ENCODE measurements at places on chromosomes 7 and 10.

DNA sequence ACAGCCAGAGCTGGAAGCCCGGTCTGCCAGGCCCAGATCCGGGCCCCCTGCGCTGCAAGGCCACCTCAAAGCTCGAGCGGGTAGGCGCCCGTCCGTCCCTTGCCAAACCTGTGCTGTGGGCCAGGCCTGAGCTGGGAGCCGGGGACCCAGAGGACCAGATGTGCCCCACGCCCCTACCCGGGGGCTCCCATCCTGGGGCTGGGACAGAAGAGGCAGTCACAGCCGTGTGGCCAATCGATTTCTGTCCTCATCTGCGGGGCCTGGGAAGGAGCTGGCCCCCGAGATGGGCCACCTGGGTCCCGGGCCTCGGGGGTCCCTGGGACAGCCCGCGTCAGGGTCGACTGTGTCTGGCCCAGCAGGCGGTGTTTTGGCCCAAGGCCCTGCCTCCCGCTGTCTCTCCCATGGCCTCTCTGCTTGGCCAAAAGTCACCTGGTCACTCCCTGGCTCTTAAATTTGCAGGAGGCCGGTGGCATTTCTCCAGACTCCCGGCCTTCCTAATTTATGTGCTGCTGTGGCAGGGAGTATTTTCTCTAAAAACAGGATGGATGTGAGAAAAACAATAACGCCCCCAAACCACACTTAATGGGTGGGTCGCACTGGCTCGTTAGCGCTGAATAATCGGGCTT, 63.8 kb downstream of the UNCX start:
- no peak for DNase-seq

DNA sequence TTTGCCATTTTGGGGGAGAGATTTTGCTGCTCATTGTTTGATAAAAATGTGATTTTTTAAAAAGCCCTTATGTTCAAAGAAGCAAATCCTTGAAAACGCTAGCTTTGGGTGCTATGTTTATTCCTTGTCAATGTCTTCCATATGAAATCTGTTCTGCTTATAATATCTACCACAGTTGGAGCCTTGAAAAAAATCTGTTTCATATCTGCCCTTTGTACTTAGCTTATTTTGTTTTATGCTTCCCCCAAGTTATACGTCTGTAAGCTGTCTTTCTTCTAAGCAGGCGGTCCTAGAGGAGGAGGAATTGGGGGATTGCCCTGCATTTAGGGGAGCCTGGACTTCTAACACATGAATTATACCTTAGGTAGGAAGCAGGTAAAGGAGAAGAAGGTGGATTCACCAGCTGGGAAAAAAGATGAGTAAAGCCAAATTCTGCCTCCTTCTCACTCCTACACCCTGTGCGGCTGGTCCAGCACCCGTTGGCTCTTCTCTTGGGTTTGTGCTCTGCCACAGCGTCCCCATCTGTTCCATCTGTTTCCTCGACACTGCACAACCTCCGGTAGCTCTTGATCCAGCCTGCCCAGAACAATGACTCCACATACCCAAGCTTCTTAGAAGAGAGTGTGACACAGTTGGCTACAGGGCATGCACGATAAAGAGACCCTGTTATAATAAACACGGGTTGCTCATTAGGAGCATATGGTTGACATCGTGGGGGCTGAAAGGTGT, 31.9 kb upstream of the NEUROD6 start:
- no peak for DNase-seq

- no peak for DNase-seq
Observed at GRCh38 chr7:15720849-15721471, 34.5 kb upstream of the MEOX2 start.

DNA sequence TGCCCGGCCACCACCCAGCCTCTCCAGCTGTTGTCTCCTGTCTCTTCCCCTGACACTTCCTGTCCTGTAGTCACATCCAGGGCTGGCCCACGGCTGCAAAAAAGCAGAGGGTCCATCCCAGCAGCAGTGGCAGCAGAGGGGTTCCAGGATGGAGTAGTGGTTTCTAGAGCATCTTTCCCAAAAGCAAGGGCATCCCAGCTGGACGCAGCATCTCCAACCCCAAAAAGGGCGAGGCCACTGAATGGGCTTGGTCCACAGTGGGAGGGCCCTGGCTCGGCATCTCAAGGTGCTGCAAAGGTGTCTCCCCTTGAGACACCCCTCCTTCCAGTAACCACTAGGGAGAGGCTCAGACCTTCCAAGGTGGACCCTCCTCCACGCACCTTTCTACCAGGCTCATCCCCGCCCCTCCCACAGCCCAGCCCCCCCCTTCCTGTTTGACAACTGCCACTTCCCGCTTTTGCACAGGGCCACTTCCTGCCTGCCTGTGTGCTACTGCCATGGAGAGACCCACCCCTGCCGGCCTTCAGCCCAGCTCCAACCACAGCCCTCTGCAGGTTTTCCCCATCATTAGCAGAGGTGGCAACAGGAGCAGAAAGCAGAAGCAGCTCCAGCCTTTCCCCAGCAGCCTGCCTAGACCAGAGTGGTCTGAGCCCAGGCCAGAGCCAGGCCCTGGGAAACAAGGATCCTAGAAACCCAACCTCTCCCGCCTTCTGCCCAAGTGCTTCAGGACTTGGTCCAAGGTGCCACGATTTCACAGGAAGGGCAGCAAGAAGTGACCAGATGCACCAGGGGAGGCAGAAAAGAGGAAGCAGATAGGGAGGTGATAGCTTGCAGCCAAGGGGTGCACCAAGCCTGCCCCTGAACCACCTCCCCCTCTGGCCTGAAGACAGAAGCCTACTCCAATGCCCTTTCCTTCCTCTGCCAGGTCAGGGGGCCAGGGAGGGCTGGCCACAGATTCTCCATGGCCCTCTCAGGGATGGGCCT, 8.6 kb downstream of the CAMK2G start:
- DNase-seq, result no peak

DNA sequence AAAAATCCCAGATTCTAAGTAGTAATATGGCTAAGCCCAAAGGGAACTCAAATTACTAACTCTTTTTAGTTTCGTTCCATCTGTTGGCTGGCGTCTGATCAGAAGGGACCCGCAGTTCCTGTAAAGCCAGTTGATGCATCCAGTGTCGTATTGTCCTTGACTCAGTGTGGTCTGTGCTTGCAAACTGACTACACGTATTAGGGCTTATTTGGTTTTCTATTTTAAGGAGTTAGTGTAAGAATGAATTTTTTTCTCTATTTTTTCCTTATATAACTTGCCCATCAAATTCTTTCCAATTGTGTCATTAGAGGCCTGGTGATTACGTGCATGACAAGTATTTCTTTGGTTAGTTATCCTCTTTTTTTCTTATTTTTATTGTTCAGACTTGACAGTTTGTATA, 9.7 kb downstream of the ABCA13 start:
- DNase-seq, result peak; percentile 78

- no peak for DNase-seq
Observed at GRCh38 chr10:34715511-34716187, 99.4 kb downstream of the PARD3 start.

GRCh38 chr7:25894002-25894901, 257.7 kb upstream of the NFE2L3 start:
- no peak for DNase-seq

DNA sequence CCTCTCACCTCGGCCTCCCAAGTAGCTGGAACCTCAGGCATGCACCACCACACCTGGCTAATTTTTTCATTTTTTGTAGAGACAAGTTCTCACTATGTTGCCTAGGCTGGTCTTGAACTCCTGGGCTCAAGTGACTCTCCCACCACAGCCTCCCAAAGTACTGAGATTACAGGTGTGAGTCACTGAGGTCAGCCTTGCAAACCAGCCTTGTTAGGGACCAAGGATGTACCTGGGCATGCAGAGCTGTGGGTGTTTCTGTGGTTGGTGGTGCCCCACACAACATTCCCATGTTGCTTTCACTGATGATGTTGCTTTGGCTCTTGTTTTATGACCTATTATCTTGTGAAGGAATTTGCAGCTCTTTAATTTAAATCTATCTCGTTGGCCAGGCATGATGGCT, 54.8 kb downstream of the OTUD1 start:
- no peak for DNase-seq

DNA sequence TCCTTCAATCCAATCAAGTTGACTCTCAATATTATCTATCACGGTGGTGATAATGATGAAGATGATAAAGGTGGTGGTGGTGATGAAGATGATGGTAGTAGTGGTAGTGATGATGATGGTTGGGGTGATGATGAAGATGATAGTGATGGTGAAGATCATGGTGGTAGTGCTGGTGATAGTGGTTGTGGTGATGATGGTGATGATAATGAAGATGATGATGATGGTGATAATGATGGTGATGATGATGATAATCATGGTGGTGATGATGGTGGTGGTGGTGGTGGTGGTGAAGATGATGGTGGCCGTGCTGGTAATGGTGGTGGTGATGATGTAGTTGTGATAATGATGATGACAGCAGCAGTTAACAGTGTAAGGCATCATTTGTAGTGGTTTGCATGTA, 29.8 kb upstream of the SDK1 start:
- no peak for DNase-seq

- no peak for DNase-seq
Observed at GRCh38 chr7:127504715-127505114, 80.7 kb downstream of the GCC1 start.

DNA sequence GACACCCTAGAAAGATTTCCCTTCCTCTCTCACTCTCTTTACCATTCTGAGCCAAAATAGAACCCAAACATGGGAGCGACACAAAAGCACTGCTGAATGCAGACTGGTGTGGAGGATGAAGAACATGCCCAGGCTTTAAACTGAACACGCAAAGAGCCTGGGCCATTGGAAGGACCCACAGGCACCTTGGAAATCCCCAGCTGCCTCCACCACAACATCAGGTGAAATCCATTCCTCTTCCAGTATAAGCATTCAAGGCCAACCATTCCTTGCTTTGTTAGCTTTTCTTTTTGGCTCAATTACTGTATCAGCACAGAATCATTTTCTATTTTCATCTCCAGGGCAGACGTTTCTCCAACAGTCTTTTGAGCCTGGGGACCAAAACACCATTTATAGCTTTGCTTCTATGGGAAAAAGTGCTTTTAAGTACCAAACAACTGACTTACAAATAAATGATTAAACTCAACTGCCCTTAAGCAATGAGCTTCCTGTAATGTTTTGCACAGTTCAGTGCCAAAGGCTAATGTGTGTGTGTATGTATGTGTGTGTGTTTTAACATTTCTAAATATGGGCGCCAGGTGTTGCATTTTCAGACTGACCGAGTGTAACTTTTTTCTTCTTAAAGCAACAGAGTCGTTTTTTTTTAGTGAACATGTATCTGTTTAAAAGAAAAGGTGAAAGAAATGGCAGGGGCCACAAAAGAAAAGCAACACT, 16.2 kb upstream of the BLNK start:
- no peak for DNase-seq

GRCh38 chr10:10865303-10865702, 152.4 kb upstream of the CELF2 start:
- peak; percentile 63 for DNase-seq

DNA sequence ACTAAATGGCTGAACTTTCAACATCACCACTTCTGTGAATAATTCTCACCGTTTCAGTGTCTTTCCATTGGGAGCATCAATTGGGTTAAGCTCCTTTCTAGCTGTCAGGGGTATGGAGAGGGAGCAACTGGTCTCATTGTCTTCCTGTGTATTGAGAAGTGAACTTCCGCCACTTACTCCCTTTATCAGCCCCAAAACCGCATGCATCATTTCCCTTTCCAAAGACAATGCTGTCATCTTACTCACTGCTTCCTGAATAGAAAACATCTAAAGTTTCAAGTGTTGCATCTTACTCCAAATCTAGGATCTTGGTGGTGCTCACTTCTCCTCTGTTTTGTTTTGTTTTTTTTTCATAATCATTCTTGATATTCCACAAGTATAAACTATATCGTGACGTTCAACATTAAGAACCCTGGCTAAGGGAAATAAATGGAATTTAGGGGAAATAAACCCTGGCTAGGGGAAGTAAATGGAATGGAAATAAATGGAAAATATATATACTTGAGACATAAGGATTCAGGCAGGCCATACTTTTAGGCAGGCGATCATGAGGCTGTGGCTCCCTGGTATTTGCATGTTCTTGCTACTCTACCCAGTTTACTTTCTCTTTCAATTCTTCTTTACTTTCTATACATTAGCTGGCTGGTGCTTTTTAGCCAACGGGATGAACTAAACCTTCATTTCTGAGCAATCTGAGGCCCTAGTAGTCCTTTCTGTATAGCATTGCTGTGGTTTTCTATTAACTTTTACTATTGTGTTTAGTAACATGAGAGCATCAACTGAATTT, 371.9 kb downstream of the BMPER start:
- DNase-seq, result no peak

DNA sequence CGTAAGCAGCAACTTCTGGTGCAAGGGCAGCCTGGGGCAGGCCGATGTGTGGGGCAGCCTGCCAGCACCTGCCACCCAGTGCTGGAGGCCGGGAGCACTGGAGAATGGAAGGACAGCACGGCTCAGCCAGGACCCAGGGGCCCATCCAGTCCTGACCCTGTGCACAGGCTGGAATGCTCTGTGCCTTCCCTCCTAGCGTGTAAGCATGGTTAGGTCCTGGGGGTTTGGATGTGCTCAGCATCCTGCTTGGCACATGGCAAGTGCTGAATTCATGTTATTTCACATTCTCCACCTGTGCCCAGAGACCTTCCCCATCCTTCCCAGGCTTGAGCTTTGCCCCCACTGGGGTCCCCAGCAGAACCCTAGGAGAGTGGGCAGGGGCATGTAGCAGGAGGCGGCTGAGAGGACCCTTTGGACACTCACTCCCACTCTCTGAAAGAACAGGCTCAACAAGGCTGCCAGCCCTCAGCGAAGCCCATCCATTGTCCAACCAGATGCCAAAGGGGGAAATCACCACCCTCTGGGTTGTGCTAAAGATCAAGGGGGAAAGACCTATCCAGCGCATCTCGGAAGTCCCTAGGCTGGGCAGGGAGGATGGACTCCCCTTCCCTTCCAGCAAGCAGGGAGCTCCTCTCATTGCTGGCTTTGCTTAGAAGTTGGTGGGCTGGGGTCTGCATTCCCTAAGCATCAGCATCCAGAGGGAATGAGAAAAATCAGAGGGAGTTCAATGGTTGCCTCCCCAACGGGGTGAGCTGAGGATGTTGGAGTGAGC, 29.7 kb downstream of the ANXA8 start:
- DNase-seq, result no peak

DNA sequence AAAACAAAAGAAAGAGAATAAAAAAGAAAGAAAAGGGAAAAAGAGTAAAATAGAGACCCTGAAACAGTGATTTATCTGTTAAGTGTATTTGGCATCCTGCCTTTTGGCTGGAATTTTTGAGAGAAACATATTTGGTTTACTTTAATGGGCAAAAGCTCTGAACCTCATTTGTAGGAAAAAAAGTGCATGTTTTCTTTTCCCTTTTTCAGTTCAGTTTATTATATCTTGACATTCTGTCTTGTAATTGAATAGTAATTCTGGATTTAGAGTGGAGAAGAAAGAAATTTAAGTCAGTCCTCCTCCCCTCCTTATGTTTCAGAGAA, 69.5 kb downstream of the ARID5B start:
- no peak for DNase-seq

DNA sequence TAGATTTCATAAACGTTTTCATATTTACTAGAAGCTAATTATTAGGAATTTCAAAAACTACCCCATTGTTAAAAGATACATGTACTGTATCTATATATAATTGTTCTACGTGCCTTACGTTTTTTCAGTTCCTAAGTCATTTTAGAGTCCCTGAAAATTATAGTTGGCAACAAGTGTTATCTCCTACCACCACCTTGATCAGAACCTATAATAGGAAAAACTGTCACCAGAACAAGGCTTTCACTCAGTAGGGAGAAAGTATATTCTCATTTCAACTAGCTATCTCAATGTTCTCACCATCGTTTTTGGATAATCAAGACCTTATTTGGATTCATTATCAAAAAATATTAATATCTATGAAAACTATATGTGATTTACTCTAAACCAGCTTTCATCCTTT, 107.7 kb downstream of the CPEB3 start:
- DNase-seq, result no peak

- no peak for DNase-seq
Observed at GRCh38 chr7:69773535-69774225, 175.4 kb downstream of the AUTS2 start.

Data from BJ (cell line).